ENCODE measurements at places on chromosomes 12 and 14. TPM values are rescaled to one million over a fixed set of nuclear protein-coding genes. Genes with fewer than 3 reads are reported as not detected.

Gene OTX2
- total RNA-seq, result not detected

Gene TRIM9
- total RNA-seq, result 0.45 TPM

Gene ETV6
- total RNA-seq, result 30.2 TPM

DNA sequence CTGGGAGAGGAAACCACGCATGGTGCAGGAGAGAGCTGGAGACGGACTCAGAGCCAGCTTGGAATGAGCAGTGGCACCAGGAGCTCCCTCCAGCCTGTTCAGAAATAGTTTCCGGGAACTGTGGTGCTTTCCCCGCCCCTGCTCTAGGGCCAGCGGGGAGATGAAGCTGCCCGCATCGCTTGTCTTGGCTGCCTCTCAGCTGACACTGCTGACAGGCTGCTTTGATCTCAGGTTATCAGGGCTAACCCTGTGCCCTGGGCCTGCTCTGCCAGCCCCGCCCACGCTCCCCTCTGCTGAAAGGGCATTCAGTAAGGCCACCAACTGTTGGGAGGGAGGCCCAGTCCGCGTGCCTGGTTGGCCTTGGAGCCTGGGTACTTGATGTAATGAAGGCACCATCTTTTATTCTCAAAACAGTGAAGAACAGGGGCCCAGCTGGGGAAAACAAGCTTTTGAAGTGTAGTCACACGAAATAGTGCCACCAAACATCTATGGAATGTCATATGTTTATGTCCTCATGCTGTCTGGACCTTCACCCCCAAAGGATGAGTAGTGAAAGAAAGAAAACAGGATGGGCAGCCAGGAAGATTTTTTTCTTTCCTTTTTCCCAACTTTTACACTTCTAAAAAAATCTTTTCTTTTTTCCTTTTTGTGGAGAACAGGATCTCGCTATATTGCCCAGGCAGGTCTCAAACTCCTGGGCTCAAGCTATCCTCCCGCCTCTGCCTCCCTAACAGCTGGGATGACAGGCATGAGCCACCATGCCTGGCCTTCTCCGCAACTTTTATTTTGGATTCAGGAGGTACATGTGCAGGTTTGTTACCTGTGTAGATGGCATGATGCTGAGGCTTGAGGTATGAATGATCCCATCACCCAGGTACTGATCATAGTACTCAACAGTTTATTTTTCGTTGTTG is 115.9 kb upstream of the TBX3 start:
- DNase-seq, result no peak

DNA sequence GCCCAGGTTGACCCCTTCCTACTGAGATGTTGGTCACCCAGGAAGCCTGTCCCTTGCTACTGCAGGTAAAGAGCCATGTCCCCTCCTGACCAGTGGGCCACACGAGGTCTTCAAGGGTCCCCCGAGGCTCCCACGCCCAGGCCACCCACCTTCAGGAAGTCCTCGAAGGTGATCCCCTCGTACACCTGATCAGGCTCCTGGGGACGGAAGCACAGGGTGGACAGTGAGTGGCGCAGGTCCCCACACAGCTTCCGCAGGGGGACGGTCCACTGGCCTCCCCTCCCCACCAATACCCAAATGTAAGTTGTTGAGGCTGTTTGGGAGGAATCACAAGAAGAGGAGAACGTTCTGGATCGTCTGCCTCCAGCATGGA is 57.4 kb downstream of the TESC start:
- DNase-seq, result no peak

- DNase-seq, result no peak
Measured at GRCh38 chr14:76313852-76314251, 62.1 kb upstream of the ESRRB start.
